ENCODE measurements at places on chromosomes 11 and 22. TPM values are rescaled to one million over a fixed set of nuclear protein-coding genes. Genes with fewer than 3 reads are reported as not detected.

The CALCA gene
- total RNA-seq, result not detected

DNA sequence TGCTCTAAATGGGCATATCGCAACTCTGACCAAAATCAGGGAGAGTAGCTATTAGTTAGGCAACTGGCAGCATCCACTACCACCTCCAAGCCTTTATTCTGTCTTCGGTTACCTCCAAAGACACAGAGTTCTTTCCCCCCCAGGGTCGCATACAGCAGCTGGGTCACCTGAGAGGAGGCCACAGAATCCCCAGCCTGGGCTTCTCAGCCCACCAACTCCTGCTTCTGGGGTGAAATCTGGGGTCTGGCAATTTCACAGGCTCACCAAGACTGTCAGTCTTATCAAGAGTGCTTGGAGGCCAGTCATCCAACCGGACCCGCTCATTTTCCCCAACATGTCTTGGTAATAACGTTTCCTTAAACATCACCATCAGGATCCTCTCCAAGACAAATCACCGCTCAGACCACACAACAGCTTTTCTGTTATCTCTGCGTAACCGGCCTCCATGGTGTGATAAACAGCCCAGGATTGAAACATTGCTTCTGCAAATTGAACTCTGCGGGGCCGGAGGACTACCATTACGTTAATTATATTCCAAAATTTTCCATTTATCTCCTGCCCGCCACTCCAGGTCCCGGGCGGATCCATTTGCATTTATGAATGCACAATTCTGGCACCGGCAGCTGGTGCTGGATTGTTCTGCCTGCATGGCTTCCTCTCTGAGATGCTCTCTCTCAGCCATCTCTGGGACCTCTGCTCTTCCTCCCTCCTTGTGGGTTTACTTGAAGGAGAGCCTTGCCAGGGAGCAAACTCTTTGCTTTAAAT, 35.6 kb downstream of the RTL6 start:
- no peak for DNase-seq

DNA sequence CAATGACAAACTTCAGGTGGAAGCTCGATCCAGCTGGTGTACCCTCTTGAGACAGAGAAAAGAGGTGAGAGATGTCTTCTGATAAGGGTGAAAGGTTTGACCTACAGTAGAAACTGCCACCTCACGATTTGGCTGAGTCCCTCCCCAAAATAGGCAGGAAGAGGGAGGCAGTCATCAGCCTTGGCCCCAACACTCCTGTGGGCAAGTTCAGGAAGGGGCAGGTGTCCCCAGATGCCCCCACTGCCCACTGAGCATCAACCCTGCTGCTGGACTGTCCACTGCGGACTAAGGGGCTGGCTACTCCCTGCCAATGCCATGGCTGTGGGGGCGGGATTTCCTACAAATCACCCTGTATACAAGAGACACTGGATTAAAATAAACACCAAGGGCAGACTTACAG, 441.4 kb downstream of the BUD13 start:
- no peak for DNase-seq

- peak; percentile 15 for DNase-seq
Measured at GRCh38 chr11:103953797-103954486, 82.5 kb upstream of the DDI1 start.

GRCh38 chr11:117793583-117793982, 3.4 kb downstream of the DSCAML1 start:
- DNase-seq, result no peak

DNA sequence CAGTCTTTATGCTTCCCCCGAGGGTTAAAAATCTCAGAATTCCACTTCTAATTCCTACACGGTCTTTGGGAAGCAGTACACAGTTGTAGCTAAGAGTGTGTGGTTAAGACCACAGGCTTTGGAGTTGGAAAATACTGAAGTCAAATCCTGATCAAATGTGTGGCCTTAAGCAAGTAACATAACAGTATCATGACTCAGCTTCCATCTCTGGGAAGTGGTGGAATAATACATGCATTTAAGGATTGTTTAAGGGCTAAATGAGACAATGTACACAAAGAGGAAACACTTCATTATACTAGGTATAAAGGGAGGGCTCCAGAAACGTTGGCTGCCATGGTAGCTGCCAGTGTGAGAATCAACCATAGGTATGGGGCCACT, 71.5 kb downstream of the FAT3 start:
- DNase-seq, result peak; percentile 73

GRCh38 chr11:117273550-117274289, 17.4 kb upstream of the BACE1-AS start:
- no peak for DNase-seq
